ENCODE measurements at places on chromosomes 11 and 22.

GRCh38 chr22:38347944-38348750 lies 30.9 kb upstream of the CSNK1E start:
- no peak for DNase-seq

- no peak for DNase-seq
Observed at GRCh38 chr11:12606597-12606996, 67.6 kb upstream of the TEAD1 start.

- DNase-seq = no peak
Observed at GRCh38 chr11:1044160-1044559, 7.6 kb upstream of the MUC6 start.

DNA sequence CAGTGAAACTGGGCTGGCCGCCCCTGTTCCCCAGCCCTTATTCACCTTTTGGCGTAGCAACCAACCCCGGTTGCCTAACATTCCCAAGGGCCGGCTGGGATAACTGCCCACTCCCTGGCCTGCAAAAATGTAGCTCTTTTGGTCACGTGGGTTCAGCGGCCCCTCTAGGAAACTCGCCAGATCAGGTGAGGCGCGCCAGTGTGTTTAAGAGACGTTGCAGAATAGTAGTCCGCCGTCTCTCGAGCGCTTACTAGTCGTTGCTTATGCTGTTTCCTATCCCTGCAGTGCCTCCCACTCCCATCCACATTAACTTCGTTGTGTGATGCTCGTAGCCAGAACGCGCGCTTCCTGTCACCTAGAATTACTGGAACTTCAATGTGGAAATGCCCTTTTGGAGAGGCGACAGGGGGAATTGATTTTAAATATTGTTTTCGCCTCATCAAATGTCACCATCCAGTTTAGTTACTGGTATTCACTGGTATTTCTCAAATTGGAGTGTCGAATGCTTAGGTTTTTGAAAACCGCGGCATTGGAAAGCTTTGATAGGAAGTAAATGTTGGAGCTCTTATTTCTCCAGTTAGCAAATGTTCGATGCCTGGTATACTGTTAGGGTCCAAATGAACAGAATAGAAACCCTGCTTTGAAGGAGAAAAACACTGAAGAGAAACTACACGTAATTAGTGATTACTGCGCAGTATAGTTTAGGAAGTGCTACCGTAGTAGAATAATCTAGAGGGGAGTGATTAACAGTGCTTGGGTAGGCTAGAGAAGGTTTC lies 823 bp downstream of the CEP57 start:
- DNase-seq = peak; percentile 27

DNA sequence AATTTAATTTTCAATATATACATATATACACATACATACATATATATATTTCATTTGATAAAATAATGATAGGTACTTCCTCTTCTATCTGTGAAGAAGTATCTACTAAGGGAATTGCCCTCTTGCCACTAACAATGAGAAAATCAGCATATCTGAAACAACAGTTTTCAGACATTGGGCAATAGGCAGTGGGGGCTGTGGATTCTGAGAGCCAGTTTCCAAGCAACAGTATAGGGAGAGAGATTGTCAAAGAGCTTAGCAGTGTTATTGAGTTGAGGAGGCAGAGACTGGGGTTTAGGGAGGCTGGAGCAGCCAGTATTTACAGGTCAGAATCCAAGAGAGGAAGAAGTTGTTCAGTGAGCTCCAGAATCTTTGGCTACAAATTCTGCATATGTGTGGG lies 119.3 kb downstream of the ARFGAP2 start:
- DNase-seq = no peak

GRCh38 chr11:20362481-20362880 lies 1.0 kb upstream of the HTATIP2 start:
- DNase-seq = no peak

DNA sequence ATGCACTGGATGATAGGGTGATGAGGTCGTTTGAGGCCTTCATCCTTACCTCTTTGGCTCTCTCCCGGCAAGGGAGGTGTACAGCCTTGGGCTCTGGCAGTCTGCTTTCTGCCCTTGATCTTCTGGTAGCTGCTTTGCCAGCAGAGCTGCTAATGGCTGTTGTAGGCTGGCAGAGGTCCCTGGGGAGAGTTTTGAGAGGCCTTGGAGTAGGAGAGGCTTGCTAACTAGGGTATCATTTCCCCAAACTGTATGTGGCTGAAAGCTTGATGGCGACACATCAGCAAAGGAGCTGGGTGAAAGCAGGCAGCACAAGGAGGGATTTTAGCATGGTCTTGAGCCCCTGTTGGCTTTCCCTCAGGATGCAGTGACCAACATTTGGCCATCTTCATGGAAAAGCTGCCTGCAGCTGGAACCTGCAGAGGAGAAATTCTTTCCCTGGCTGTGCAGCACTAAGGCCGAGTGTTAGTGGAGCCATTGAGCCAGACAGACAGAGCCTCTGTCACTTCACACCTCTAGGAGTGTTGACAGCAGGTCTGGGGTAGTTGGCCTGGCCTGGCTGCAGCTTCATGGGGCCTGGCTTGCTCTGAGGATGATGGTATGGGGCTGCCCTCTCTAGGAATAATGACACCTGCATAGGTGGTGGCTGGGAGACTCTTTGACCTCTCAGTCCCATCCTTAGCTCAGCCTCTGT lies 3.5 kb upstream of the AMPD3 start:
- DNase-seq = no peak

Data from T-helper 9 cell (primary cell).